Cerebellum (tissue), 4 donors: ENCODE measurements at places on chromosomes 2 and 18.

DNA sequence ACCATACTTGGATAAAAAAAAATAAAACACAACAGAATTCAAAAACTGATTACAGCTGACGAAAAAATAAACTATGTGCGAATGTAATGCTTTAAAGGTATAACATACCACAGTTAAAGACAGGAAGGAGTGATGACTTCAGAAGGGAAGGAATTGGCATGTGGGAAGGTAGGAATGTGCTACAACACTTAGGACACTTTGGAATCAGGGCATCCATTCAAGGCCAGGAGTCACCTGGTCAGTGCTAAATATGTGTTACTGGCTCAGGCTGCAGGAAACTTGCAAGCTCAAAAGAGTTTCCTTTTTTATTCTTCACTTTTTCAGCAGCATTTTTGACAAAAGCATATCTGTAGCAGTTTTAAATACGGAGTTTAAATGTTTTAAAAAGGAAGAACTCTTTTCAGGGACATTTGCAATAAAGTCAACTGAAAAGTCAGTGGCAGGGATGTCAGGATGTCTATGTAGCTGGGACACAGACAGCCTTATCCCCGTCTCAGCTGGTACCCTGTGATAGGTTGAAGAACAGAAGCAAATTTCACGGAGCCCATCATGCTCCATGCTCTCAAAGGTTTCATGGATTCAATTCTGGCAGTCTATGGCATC, 138.0 kb upstream of the KLHL14 start:
- DNase-seq, result no peak

DNA sequence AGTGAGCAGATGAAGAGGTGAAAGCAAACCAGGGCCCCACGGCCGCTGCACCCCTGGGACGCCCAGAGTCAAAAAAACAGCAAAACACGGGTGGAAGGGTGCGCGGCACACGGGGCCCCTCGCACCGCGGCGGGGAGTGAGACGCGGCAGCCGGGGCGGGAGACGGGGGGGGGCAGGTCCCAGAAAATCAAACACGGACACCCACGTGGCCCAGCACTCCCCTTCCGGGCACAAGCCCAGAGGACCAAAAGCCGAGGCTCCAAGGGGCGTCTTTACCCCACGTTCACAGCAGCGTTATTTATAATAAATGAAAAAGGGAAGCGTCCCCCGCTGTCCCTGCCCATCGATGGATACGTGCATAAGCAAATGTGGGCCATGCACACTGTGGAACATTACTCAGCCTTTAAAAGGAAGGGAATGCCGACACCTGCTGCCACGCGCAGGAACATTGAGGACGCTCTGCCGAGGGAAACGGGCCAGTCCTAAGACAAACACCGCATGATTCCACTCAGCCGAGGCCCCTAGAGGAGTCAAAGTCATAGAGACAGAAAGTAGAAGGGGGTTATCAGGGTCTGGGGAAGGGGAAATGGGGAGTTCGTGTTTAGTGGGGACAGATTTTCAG, 677 bp upstream of the COPS9 start:
- no peak for DNase-seq

DNA sequence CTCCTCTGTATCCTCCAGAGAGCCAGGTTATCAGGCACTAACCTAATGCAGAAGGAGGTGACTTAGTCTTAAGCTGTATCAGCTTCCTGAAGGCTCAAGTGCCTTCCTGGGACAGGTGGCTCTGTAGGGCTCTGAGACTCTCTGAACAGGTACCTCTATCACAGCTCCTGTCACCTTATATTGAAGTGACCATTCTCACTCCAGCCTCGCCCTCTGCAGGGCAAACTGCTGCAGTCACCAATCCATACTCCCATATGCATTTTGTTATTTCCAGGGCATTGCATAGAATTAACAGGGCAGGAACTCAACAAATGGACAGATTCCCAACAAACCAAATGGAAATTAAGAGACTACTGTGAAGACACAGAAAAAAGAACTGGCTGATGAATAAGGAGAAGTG, 203.0 kb upstream of the REV1 start:
- no peak for DNase-seq

GRCh38 chr18:59575995-59576394, 121.2 kb downstream of the CCBE1 start:
- DNase-seq, result no peak

DNA sequence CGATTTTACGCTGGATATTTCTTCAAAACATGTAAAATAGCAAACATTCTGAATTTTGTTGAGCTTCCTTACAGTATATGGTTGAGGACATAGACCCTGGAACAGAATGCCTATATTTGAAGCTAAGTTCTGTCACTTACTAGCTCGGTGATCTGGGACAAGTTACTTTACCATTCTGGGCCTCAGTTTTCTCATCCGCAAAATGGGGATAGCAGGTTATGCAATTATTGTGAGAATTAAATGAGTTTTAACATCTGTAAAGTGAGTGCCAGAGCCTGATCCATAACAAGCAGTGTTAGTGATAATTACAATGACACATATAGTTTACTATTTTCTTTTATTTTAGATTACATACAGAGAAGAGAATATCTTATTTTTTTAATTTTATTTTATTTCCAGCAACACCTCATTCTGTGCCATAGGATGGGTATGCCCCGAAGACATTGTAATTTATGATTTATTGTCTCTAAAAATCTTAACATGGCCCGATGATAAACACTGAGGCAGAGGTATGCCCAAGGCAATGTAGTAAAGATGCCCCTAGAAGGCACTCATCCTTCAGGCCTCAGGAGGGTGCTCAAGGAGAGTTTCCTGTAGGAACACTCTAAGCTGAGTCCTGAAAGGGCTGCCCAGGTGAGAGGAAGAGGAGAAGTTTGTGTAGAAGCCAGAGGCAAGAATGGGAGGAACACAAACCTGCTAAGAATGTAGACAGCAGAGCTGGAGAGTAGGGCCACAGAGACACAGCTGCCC, 250.9 kb downstream of the BCL11A start:
- DNase-seq, result no peak

GRCh38 chr2:223652122-223652521, 50.0 kb upstream of the SCG2 start:
- DNase-seq, result no peak
